Stimulated activated CD4-positive, alpha-beta T cell treated with anti-CD3 and anti-CD28 coated beads, Interleukin-4, amount 100 ng/mL, for 1 hour (primary cell): ENCODE measurements at places on chromosomes 2 and 18.

DNA sequence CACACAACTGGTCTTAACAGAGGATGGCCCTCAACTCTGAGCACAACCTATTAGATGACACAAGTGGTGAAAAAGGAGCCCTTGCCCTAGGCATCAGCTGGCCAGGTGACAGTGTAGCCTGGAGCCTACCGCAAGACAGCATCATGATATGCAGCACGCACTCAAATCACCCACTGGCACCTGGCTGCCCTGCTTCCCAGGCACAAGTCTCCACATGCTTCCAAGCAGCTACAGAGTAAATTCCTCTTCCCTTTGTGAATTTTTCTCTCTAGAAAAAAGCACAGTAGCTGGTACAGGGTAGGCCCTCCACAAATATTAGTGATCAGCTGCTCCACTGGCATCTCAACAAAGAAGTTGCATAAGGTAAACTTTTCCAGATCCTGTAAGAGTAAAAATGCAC, 6.0 kb downstream of the FBXO15 start:
- no peak for DNase-seq

DNA sequence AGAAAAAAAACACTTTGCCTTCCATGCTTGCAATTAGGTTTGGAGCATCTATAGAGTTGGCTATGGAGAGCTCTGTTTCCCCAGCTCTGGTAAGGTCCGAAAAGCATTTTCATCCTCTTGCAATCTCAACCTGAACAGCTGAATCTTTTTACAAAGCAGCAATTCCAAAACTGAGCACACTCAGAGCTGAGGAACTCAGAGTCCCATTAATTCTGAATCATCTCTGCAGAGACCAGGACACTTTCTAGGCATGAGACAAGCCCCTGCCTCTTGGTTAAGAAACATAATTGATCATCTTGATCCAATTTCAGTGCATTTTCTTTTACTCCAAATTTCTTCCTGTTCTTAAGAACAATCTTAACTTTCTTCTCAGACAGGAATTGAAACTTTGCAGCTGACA, 4.2 kb downstream of the CNGA3 start:
- DNase-seq = no peak

GRCh38 chr2:54204476-54204875, 51.6 kb downstream of the TSPYL6 start:
- no peak for DNase-seq

GRCh38 chr2:33859811-33860461, 260.8 kb upstream of the FAM98A start:
- DNase-seq = no peak

- DNase-seq = no peak
These were observed 13.1 kb upstream of the SNTG2 start for GRCh38 chr2:937530-937929.

GRCh38 chr18:62717925-62718800, 2.8 kb downstream of the PHLPP1 start:
- DNase-seq = no peak

GRCh38 chr2:3823748-3824147, 120.4 kb downstream of the DCDC2C start:
- no peak for DNase-seq

DNA sequence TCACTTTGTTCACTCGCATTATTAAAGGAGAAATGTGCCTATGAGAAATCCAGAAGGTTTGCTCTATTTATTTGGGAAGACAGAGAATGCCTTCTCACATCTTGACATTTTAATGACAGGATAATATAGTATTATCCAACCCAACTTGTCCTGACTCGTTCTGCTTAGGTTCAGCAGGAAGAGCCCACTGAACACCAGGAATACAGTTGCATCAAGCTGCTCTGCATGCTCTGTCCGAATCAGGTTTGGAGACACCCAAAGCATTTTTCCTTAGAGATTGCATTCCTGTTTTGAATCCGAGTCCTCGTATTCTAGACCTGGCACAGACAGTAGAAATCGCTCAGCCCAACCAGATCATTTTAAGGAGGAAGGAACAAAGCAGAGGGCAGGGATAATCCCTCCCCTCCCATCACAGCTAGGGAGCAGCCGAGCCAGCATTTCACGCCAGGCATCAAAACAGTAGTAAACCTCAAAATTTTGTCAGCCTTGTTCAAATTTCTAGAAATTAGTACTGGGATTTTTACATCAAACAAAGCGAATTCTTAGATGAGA, 837.4 kb upstream of the ID2 start:
- no peak for DNase-seq

DNA sequence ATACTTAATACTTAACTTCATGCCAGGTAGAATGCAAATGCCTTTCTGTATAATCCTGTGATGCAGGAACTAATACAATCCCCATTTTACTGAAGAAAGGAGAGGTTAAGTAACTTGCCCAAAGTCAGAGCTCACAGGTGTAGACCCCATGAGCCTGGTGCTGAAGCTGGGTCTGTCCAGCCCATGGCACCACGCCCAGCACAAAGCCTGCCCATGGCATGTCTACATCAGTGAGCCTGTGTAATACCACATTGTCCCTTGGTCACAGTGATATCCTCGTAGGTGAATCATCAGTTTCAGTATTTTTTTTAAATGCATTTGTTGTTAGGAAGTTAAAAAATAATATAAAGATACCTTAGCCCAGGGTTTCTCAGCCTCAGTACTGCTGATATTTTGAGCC, 69.9 kb upstream of the MCFD2 start:
- peak; percentile 21 for DNase-seq

- no peak for DNase-seq
These were observed 4.4 kb downstream of the POU3F3 start for GRCh38 chr2:104858006-104858978.

- no peak for DNase-seq
These were observed 122.5 kb upstream of the RND3 start for GRCh38 chr2:150609831-150610582.

DNA sequence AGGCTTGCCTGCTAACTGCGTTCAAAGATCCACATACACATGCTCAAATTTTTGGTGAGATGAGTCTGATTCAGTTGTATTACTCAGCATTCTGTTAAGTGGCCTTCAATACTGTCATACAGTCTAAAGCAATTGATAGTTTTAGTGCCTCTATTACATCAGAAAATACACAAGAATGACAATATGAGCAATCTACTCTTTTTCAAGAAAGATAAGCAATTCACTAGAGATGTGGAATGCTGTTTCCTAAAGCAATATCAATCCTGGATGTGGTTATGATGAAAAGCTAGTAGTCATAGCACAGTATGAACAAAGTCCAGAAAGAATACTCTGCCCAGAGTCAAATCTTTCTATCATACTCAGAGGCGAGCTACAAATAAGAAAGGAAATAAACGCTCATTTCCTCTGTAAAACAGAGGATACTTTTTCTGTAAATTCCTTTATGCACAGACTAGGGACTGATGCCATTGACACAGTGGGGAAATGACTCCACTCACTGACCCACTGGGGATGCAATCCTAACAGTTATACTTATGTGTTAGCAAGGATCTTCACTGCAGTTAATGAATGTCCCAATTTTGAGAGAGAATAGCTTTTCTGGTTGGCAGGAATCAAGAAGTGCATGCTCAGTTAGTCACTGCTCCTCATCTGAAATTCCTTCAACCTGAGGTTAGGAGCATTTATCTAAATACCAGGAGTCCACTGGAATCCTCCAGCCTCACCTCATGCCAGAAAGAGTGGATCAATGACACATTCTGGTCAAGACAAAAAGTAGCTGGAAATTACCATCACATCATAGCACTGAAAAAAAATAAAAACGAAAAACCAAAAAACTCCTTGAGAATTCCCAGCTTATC, 83.3 kb downstream of the PDE11A start:
- no peak for DNase-seq

DNA sequence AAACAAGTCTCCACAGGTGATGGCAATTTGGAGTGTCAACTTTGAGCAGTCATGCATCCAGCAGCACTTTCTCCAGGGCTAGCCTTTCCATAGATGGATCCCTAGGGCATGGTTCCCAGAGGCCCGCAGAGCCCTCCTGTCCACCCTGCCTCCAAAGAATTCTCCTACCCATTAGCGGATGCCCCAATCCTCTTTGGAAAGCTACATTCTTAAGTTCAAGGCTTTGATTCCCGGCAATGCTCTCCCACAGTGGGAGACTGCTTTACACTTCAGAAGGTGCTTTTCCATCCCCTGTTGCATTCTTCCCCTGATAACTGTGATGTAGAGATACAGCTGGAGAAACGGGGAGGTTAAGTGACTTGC, 61.3 kb downstream of the ACAA2 start:
- no peak for DNase-seq

DNA sequence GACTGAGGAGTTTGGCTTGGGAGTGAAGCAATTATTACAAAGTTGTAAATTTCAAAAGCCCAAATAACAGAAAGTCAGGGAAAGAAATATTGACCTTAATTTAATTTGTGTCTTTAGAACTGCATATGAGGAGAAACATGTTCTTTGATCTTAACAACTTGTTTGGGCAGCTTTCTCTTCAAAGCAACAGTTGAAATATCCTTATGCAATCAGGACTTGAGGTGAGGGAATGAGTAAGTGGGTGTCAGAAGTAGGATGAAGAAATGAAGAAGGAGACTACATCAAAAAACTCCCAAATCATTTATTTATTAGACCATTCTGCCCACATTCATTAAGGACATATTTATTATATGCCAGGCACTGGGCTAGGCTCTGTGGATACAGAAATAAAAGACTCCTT, 129.4 kb downstream of the GCA start:
- no peak for DNase-seq

DNA sequence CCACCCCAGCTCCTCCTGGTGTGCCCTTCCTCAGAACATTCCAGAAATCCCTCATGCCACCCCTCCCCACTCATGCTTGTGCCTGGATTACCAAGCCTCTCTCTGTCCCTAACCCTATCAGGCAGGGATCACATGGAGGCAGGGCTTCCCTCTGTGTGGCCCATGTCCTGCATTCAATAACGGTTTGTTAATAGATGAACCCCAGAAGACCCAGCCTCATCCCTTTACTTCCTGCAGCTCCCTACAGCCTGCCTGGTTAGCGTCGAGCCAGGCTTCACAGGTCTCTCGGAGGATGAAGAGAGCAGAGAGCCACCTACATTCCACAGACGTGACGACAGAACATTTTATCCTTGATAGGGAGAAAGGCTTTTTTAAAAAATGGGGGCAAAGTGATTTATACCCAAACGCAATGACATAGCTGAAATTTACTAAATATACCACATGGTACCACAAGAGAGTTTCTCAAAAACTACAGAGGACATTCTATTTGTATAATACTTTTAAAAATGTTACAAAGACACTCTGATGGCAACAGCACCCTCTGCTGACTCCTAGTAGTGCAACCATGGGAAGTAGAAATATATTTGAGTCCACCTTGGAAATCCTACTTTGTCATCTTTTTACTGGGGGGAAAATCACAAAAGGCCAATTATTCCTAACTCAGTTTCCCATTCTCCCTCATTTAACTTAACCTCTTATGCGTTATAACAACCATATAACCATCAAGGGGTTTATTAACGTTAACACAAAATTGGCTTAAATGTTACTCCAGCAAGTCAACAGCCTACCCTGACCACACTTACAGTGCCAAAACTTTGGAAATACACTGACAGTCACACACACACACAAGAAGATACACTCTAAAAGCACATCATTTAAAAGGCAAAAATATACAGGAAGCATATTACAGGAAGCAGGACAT, 30.7 kb downstream of the FBXO15 start:
- peak; percentile 15 for DNase-seq

- no peak for DNase-seq
These were observed 3.8 kb upstream of the TOGARAM2 start for GRCh38 chr2:28977176-28977875.

DNA sequence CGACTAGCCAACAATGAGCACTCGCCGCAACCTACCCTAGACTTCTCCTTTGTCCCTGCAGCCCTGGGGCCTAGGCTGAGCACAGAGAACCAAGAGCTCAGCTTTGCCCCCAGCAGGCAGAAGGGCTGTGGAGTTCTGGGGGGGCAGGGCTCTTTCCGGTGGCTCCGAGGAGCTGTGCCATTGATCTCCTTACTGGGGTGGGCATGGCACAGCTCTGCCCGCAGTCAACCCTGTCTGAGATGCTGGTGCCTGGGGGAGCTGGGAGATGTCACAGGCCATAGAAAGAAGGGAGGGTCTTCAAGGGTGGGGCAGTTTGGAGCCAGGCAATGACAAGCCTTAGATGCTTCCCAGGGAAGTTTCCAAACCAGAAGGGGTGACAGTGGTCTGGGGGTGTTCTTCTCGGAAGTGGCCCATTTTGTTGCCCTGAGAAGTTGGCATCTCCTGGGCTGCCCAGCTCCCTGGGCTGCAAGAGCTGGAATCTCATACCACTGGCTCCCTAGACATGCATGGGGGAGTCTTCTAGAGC, 14.1 kb upstream of the GPR55 start:
- no peak for DNase-seq

DNA sequence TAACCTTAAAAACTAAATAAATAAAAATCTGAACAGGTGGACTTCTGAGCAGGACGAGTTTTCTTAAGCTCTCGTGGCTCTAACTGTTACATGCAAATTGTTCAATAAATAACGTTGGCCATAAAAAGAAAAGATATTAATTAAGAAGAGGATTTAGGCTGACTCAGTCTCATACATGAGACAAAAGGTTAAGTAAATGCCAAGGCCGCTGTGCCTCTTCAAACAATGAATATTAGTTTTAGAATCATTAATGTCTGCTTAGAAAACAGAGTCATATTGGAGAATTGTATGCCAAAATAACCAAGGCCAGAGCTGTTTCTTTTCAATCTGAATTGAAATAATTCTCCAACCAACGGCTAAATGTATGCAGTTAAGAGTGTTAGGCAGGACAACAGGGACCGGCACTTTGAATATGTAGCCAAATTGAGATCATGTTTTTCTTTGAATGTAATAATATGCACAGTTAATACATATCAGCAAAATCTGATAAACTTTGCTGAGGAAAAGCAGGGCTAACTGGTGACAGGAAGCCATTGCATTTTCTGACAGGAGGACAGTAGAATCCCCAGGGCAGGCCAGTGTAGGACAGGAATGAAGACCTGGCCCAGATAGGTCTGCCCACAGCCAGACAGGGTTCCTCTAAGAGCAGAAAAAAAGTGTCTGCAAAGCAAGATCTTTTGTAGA, 1041.4 kb upstream of the FANCL start:
- DNase-seq = no peak

DNA sequence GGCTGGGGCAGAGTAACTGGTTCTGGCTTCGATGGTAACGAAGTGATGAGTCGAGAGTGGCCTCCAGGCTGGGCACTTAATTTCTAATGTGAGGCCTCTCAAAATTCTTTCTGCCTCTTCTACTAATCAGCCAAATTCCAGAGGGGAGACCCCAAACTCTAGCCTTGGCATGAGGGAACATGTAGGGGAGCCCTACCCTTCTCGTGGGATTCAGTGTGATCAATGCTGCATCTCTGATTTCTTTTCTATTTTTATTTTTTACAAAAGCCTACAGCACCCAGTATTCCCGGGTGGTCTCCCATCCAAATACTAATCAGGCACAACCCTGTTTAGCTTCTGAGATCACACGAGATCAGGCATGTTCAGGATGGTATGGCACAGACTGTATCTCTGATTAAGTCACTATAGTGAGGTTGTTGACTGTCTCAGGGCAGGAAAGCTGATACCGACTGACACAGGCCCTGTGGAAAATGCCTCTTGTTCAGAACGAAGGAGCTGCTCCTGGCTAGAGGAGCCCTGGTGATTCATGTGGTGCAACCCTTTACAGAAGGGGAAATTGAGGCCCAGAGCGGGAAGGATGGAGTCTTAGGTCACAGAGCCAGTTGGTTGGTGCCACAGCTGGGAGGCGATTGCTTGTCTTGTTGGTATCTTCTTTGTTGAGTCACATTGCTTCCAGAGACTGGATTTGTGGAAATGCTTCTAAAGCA, 126.3 kb upstream of the HS6ST1 start:
- DNase-seq = no peak

GRCh38 chr2:112646791-112647689, 1.3 kb downstream of the SLC20A1 start:
- no peak for DNase-seq

- no peak for DNase-seq
These were observed 294.5 kb downstream of the PRKCE start for GRCh38 chr2:45946023-45946422.
